ENCODE measurements at places on chromosomes 12 and 14.

DNA sequence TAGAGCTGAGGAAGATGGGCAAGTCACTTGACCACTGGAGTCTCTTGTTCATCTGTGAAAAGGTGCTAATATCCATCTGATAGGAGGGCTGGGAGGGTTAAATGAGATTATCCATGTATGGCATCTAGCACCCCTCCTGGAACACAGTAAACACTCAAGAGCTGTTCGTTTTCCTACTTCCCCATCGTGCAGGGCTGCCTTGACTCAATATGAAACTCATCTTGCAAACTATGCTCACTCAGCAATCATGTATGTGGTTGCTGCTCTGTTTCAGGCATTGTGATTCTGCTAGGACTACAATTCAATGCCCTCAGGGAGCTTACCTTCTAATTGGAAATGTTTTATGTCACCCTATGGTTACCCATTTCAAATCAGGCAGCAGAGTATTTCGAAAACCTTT, 395.6 kb downstream of the BCAT1 start:
- no peak for DNase-seq

- no peak for DNase-seq
Observed at GRCh38 chr12:29572464-29572863, 75.0 kb upstream of the OVCH1 start.

GRCh38 chr14:55062517-55063351, 11.3 kb downstream of the MAPK1IP1L start:
- no peak for DNase-seq

- no peak for DNase-seq
Observed at GRCh38 chr14:95313707-95314106, 6.0 kb downstream of the CLMN start.

DNA sequence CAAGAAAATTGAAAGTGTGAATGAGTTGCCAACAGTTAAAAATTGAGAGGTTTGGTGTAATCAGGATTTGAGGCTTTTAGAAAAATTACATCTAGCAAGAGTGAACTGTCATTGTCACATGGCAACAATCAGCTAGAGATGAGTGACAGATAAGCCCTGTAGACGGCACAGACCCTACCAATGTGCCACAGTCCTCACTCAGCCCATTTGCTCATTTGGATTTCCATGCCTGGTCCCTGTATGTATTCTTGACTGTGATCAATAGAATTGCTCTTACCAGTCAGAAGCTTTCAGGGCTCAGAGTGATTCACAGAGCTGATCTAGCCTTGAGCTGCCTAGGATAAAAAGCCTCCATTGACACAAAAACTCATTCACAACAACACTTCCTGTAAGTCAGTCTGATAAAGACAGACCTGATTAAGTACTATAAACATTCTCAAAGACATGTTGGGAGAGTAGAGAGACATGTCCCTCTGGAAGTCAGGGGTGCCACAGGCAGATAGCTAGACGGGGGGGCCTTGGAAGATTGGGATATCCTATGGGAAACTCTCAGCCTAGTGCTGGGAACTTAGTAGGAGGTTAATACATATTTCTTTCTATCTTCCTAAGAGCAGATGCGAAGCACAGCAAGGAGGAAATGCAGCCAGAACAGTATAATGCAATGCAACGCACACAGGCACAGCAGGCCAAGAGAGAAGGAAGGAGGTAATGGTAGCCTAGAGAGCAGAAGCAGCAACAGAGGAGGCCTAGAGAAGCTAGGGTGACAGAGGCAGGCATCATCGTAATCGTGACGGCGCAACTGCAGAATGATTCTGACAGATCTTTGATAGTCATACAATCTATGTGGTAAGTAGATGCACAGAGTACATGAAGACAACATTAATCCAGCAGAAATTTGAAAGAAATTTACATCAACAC, 2.0 kb upstream of the PELI2 start:
- no peak for DNase-seq

DNA sequence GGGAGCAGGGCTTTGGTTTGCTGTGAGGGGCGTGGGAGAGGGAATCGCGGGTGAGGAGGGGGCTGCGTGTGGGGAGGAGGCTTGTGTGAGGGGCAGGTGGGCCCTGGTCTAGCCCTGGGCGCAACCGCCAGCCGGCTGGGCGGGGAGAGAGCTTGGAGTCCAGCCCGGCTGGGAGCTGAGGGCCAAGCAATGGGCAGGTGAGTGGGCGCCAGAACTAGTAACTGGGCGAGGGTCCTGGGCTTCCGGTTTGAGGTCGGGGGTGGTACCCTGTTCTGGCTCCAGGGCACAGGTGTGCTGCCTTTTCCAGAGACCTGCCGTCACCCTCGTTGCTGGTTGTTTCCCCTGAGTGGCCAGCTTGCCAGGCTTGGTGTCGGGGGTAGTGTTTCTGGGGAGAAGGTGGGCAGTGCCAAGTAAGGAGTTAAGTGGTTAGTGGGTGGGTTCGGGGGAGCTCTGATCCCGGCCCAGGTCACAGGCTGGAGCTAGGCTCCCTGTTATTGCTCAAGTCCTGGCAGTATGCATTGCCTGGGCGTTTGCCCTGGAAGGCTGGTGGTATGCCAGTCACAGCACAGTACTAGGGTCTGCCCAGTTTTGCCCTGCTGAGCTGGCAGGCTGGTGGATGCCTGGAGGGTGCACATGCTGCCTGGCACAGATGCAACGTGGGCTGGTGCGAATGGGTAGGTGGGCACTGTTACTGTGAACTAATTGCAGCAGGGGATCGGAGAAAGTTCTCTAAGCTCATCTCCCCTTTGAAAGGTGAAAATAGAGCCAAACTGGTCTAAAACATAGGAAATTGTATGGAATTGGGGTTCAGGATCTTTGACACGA, 683 bp downstream of the CIPC start:
- no peak for DNase-seq

DNA sequence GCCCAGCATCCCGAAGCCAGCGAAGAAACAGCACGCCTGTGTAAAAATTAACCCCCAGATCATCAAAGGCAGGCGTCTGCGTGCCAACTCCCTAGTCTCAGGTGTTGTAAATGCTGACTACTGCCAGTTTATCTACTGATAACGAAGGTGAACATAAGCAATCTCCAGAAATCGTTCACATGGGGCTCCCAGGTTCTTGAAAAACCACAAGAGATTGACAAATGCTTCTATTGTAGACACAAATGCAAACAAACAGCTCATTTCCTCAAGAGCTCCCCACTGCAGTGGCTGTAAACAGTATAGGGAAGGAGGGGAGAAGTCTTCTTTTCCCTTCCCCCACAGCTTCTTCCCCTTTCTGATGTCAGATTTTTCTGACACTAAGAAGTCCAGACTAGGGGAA, 5.3 kb upstream of the PLEKHG3 start:
- no peak for DNase-seq

DNA sequence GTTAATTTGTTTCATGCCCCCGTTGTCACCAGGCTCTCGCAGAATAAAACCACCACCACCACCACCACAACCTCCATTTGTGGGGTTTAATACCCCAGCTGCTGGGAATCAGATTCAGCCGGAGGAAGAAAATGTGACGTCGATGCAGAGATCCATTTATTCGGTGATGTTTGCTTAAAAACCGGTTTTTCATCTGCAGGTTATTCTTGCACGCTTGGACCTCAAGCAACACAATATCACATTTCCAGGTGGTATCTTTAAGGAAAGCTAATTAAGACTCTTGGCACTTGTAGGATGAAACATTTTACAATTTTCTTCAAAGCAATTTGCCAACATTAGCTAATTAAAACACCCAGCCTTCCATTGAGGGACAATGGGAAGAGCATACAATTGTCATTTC, 39.8 kb downstream of the SPRING1 start:
- no peak for DNase-seq

Measured in NK-92 treated with Interleukin-12 subunit alpha and Interleukin-12 subunit beta, amount 100 ng/mL, for 24 hours (cell line).